Kasumi-1 (cell line): ENCODE measurements at places on chromosomes 2 and 18.

DNA sequence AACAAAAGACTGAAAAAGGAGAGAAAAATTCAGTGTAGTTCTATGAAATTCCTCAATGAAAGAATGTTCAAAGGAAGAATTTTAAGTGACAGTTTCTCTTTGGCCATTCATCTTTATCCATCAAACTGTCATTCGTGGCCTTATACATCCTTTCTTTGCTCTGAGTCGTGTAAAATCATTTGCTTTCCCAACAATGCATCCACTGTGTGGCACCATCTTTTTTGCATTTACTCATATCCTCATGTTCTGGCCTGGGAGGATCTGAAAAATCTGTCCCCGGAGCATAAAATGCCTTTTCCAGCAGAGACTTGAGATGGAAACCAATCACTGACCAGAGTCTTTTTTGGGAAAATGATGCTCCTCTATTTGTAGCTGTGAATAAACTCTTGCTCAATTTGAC lies 240.3 kb upstream of the ETAA1 start:
- no peak for DNase-seq

DNA sequence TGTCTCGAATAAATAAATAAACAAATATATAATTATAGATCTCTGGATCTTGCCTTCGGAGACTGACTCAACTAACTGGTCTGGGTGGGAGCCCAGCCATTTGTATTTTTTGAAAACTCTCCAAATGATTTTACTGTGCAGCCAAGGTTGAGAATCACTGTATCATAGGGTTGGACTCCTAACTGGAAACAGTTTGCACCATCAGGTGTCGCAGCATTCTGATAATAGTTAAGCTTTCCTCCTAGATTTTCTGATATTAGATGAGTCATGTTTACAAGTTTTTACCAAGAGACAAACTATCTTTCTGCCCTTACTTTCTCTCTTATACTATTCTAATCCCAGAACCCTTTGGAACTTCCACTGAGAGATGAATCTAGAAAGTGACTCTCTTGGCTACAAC lies 16.8 kb downstream of the IL37 start:
- DNase-seq, result no peak

DNA sequence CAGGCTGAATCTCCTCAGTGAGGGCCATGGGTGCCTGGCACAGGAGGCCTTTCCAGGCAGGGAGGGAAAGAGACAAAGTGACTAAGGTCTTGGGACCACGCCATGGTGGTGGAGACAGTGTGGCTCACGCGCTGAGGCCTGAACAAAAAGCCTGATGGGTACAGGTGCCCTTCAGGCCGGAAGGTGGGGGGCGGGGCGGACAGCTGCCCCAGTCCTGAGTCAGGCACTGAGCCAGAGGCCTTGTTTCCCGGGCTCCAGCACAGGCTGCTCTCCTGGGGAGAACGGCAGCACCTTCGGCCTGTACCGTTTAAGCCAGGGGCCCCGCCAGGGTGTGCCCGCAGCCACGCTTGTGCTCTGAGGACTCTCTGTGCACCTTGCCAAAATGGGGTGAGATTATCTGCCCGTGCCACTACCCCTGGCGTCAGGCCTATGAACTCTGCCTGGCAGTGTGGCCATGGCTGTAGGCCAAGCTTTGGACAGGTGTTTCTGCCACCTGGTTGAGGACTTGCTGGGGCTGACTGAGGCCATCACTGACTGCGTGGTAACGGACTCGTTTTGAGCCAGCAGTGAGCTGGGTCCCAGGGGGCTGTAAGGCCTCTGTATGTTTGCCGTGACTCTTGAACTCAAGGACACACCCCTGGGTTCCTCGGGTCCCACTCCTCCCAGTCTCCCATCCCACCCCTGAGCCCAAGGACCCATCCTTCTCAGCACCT lies 31.7 kb upstream of the DNMT3A start:
- DNase-seq, result no peak

GRCh38 chr2:110172506-110172905 lies 32.3 kb downstream of the NPHP1 start:
- DNase-seq, result no peak

DNA sequence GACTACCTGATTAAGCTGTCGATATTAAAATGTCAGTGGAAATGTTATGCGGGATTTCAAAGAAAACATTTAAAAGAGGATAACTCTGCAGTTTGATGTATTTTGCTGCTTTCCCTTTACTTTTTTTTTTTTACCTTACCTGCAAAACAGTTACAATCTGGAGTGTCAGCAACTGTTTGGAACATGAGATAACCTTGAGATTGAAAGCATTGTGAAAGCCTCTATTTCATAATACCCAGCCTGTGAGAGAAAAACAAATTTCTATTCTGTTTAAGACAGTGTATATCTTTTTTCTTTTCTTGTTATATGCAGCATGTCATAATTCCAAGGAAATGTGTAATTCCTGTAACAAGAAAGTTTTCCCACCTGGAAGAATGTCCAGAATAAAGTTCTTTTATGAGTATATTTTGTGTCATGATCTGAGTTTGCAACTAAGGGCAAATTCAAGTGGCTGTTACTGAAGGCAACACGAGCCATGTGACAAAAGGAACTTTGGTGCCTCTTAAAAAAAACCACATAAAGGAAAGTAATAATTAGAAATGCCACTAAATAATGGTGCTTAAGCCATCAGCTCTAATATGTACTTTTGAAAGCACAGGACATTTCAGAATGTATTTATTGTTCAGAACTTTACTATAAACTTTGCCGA lies 297.0 kb upstream of the DSEL start:
- DNase-seq, result no peak

- no peak for DNase-seq
These were observed 319.1 kb downstream of the SLC4A3 start for GRCh38 chr2:219946529-219946928.

DNA sequence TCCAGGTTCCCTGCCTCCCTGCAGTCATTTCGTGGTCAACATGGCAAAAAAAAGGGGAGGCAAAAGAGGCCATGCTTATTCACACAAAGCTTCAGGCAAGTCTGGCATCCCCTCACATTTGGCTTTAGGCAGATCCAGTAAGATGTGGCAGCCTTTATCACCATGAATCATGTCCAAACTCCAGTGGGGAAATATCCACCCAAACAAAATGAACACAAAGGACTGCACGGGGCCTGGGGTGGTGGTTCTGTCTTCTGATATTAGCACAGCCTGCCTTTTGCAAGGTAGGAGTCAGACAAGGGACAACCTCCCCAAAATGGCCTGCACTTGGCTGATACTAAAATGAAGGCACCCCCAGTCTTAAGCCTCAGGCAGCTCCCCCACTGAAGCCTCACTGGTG lies 129.9 kb downstream of the ZBTB7C start:
- DNase-seq, result no peak

GRCh38 chr2:176118601-176119339 lies 2.2 kb downstream of the HOXD10 start:
- DNase-seq, result peak; percentile 84
